ENCODE measurements at places on chromosomes 3 and 15. TPM values are rescaled to one million over a fixed set of nuclear protein-coding genes. Genes with fewer than 3 reads are reported as not detected.

Gene RLBP1
- total RNA-seq, result not detected

Gene LSAMP
- 11.6 TPM for total RNA-seq

Gene ZCWPW2
- total RNA-seq, result 0.74 TPM

Gene SCG5
- total RNA-seq, result 13.7 TPM

Gene SI
- not detected for total RNA-seq

Gene PARL
- 42.2 TPM for total RNA-seq

Gene ABI3BP
- total RNA-seq, result 1.3 TPM

Gene CTDSPL
- total RNA-seq, result 22.2 TPM

Gene C3orf85
- total RNA-seq, result not detected

Gene LMAN1L
- total RNA-seq, result not detected

Gene BCL2A1
- total RNA-seq, result 2.7 TPM

Gene CLSTN2
- total RNA-seq, result 0.14 TPM

Gene GPR176
- 108 TPM for total RNA-seq

Gene IGF2BP2
- 28.8 TPM for total RNA-seq

Gene SHC4
- total RNA-seq, result 1.8 TPM

Gene ARL14
- not detected for total RNA-seq

Gene KPNA1
- 22.8 TPM for total RNA-seq

Gene WDR49
- under 0.01 TPM for total RNA-seq

Gene ZBTB38
- total RNA-seq, result 116 TPM

Gene ALG1L2
- total RNA-seq, result not detected

Gene PP2D1
- not detected for total RNA-seq

Gene ZKSCAN7
- 7.8 TPM for total RNA-seq

Gene SLC6A6
- total RNA-seq, result 3.1 TPM

Gene SMCO1
- total RNA-seq, result not detected

Gene MTFMT
- 17.4 TPM for total RNA-seq

Gene AP3B2
- total RNA-seq, result 0.43 TPM

Gene EXD1
- not detected for total RNA-seq

Gene GDPGP1
- total RNA-seq, result 7.2 TPM

Gene GOLGA8T
- 0.14 TPM for total RNA-seq

Gene ARGFX
- not detected for total RNA-seq

Gene STRA6
- 8.5 TPM for total RNA-seq

Gene CD96
- total RNA-seq, result 0.09 TPM

Gene TMEM212
- total RNA-seq, result not detected

Gene ZNF80
- total RNA-seq, result not detected

Gene CNTN6
- total RNA-seq, result 0.18 TPM

Gene IMPG2
- 0.14 TPM for total RNA-seq

Gene PLSCR5
- total RNA-seq, result not detected

Gene SLC24A5
- total RNA-seq, result not detected

Gene NR2E3
- 0.14 TPM for total RNA-seq

Gene RGMA
- total RNA-seq, result 0.46 TPM
